ENCODE measurements at places on chromosomes 1 and 21. TPM values are rescaled to one million over a fixed set of nuclear protein-coding genes. Genes with fewer than 3 reads are reported as not detected.

- no peak for DNase-seq
These were observed 3.9 kb downstream of the NEGR1 start for GRCh38 chr1:72278461-72278860.

DNA sequence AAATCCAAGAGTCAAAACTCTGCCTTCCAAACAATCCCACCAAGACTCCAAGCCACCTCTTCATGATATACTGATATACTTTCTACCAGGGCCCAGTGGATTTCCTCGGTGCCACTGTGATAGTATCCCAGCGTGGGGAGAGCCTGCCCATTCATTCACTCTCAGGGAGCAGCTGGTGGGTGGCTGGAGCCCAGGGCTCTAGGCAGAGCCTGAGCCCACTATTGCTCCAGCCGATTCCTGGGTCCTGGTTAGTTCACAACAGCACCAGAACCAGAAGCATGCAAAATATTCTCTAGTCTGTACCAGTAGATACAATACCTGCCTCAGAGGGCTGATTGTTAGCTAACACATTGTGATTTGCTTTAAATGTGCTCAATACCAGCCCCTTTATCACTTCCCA, 831 bp downstream of the CSRP1 start:
- no peak for DNase-seq

DNA sequence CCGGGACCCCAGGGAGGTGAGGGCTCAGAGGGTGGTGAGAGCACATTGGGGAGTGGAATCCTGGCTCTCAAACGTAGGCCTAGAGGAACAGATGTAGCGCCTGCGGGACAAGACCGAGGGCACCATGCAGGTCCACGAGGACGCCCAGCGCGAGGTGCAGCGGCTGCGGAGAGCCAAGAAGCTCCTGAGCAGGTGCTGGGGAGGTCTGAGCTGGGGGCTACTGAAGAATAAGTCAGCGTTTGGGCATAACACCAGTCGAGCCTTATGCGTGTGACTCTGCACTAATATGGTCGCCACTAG, 2.6 kb upstream of the NBPF3 start:
- DNase-seq, result no peak

- DNase-seq, result no peak
These were observed 16.3 kb downstream of the PIK3C2B start for GRCh38 chr1:204478172-204478899.

- DNase-seq, result no peak
These were observed 6.4 kb upstream of the LDLRAD1 start for GRCh38 chr1:54024358-54024757.

The RAB3B gene
- not detected for total RNA-seq

DNA sequence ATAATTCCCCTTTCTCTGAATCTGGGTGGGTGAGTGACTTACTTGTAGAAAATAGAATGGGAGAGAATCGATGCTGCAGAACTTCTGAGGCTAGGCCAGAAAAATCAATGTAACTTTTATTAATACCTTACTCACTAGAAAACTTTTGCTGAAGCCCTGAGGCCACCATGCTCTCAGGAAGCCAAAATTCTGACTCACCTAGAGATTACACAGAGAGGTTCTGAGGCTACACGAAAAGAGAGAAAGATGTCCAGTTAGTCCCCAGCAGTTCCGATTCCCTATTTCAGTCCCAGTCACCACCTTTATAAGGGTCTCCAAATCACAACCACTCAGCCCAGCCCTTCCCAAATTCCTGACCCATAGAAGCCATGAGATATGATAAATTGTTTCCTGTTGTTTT, 135.2 kb downstream of the NTPCR start:
- DNase-seq, result no peak

DNA sequence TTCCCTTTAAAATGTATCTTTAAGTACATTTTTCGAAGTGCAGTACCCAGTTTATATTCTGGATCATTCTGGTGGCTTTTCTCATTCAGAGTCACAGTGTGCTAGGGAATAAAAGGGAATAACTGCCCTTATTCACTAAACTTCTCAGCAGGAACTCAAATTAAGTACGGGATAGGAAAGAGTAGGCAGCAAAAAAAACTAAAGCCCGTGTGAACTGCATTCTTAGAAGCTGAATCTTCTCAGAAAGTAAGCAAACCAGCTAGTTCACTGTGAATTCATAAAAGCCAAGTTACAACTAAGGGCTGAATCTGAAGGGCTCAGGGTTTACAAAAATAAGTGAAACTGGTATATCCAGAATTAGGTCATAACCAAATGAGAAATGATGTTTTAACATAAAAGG, 22.0 kb downstream of the PRPF38A start:
- DNase-seq, result no peak

GRCh38 chr1:180555411-180555810, 3.4 kb upstream of the OVAAL start:
- DNase-seq, result no peak

- no peak for DNase-seq
These were observed 200.3 kb upstream of the FOXD3 start for GRCh38 chr1:63122079-63122478.

GRCh38 chr1:108722292-108722691, 9.6 kb downstream of the FNDC7 start:
- DNase-seq, result no peak

DNA sequence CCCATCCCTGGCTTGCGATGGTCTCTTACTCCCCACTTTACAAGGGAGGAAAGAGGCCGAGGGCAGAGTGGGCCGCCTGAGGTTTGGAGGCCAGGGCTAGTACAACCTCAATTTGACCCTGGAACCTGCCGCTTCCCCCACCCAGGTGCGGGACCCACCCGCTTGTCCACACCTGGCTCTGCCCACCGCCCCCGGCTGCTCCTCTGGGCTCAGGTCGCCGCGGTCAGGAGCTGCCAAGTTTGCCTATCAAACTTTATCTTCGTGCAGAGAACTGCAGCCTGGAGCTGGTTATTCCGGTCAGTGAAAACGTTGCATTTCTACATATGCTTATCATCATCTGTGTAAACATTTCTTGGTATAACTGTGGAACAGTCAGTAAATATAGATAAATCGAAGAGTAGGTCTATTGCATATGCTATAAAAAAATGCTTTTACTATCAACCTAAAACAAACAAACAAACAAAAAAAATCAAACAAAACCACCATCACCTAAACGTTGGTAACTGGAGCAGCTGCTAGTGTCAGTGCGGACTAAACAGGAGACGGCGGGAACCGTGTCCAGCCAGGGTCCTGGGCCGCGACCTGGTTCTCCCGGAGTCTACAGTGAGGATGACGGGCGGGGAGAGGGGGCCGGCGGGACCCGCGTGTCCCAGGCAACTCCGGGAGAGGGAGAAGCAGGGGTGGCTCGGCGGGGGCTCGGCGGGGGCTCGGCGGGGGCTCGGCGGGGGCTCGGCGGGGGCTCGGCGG, 906 bp upstream of the ADARB1 start:
- no peak for DNase-seq

GRCh38 chr1:33358114-33358794, 37.4 kb upstream of the A3GALT2 start:
- no peak for DNase-seq

The GNG4 gene
- total RNA-seq, result not detected

The INPP5B gene
- total RNA-seq, result 24.5 TPM

- no peak for DNase-seq
These were observed 8.4 kb downstream of the IFNAR2 start for GRCh38 chr21:33238146-33238545.

- DNase-seq, result no peak
These were observed 1.5 kb downstream of the C1orf35 start for GRCh38 chr1:228101614-228101993.

DNA sequence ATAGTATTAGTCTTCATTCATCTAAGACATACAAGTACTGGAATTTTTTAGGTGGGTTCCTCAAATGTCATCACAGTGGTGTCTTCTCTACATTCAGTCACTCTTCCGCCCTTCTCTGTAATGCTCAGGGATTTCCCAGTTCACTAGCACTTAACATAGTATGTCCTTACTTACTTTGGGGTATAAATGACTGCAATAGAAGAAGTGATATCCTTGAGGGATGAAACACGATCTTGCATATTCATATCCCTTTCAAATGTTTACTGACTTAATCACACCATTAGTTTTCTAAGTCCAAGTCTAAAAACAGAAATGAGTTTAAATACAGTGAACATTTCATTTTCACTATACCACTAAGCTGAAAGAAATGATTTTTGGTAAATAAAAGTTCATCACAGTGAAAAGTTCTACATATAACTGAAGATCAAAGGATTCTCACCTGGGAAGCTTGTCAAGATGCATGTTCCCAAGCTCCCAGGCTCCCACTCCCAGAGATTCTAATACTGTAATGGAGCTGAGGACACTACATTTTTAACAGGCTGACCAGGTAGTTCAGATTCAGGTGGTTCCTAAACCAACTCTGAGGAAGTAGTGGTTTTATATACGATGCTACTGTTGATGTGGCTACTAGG, 29.7 kb downstream of the MRPL39 start:
- DNase-seq, result no peak

The TNFRSF4 gene
- total RNA-seq, result 94.7 TPM

DNA sequence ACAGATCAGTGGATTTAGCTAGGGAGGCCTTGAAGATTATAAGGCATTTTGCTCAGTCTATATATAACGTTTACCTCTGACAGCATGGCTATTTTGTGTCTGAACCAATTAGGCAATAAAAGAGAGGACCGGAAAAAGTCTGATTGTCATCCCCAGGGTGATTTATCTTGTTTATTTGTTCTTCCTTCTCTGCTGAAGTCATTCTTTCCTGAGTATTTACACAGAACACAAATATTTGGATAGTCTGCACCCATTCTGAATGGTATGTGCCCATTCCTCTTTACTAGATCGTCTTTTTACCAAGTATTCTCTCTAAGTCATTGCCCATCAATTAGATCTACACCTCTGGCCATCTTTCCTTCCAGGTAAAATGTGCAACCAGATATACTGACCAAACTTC, 1602.9 kb downstream of the KCNT2 start:
- no peak for DNase-seq

- no peak for DNase-seq
These were observed 115.7 kb upstream of the UBE2U start for GRCh38 chr1:64087768-64088167.

GRCh38 chr21:17925000-17925610, 105.9 kb upstream of the C21orf91 start:
- peak; percentile 24 for DNase-seq

DNA sequence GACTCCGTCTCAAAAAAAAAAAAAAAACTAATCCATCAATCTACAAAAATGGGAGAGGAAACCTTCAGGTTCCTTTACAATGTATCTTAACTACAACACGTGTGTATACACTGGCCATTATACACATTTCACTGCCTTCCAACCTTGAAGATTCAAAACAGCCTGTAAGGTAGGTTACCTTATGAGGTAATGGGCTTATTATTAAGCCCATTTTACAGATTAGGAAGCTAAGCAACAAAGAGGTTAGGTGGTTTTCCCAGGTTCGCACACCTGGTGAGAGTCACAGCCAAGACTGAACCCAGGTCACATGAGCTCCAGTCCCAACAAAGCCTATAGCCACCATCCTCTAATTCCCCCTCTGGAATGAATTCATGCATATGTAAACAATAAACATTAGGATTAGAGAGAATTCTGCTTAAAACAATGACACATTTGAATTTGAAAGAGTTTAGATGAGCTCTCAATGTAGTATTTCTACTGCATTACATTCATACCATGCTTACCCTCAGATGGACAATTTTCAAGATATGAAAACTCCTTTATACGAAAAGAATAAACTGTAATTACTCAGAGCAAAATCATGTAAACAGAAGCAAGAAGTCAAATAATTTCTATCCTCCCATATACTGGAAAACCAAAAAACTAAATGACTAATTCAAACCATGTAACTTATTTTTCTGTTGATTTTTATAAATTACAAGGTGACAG, 54.8 kb downstream of the EIF4G3 start:
- no peak for DNase-seq

- DNase-seq, result no peak
These were observed 8.1 kb upstream of the RNF187 start for GRCh38 chr1:228478912-228479711.

DNA sequence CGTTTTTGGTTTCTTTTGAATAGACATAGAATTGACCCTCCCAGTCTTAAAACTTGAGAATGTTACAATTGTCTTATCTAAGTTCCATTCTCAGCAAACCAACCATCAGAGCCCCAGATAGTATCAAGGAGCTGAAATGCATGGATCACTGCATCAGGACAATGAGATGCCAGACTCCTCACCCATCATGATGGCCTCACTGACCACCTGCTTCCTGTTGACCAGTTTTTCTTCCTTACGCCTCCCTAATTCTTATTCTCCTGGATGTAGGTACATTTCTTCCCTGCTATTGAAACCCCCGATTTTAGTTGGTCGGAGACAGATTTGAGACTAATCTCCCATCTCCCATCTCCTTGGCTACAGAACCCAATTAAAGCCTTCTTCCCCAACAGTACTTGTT, 17.7 kb downstream of the MATN1 start:
- DNase-seq, result no peak

DNA sequence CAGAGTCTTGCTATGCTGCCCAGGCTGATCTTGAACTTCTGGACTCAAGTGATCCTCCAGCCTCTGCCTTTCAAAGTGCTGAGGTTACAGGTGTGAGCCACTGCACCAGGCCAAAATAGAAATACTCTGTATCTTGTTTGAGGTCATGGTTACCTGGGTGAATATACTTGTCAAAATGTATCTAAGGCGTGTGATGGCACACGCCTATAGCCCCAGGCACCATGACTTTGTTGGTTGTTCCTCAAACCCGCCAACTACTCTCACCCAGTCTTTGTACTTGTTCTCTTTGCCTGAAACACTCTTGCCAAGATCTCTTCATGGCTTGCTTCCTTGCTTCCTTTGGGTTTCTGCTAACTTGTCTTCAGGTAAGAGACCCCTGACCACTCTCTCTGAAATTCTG, 38.0 kb upstream of the RGS5 start:
- DNase-seq, result no peak

DNA sequence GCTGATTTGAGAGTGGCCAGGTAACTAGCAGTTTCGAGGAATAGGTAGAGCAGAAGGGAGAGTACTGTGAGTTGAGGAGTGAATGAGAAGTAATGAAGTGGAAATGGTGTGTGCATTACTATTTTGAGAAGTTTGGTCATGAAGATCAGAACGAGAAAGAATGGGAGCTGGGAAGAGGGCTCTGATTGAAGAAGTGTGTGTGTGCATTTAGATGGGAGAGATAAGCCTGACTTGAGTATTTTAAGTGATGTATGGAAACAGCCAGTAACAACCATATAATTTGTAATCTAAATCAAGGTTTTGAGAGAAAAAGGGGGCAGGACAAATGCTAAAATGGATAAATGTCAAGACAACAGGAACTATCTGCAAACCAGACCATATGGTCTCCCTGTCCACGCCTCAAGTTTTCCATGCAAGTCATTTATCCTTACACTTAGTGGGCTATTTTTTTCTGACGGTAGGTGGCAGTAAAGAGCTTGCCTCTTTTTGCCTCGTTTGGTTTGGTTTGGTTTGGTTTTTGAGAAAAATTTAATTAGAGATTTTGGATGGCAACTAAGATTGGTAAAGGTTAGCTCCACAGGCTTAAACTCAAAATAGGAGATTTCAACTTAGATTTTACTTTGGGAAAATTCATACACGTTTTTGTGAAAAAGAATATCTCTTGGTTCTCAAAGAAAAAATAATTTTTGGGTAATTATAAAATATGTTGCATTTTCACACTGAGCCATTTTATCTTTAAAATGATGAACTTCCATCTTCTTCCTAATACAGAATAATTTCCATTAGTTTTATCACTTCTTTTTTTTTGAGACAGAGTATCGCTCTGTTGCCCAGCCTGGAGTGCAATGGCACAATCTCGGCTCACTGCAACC, 9.5 kb upstream of the B3GALNT2 start:
- no peak for DNase-seq

The FCMR gene
- 206 TPM for total RNA-seq

The ACTA1 gene
- total RNA-seq, result not detected

The FUBP1 gene
- 227 TPM for total RNA-seq

The VTCN1 gene
- total RNA-seq, result not detected

All from T-helper 17 cell (primary cell).